HS-27A (cell line): ENCODE measurements at places on chromosomes 5 and 9.

DNA sequence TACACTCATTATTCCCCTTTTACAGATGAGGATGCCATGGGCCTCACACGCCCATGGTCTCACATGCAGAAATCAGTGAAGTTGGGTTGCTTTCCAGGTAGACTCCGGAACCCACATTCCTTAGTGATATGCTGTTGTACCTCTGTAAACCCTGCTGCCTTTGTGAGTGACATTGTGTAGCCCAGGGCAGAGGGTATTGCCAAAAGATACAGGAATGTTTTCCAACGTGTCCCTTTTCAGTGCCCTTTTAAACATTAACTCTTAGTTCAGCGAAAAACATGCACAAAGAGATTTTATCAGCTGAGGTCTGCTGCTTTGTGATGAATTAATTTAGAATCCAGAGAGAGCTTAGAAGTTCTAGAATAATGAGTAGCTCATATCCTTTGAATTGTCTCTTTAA is 38.3 kb upstream of the TRMT10B start:
- DNase-seq: no peak

GRCh38 chr9:99828417-99829176 is 6.9 kb downstream of the NR4A3 start:
- no peak for DNase-seq

DNA sequence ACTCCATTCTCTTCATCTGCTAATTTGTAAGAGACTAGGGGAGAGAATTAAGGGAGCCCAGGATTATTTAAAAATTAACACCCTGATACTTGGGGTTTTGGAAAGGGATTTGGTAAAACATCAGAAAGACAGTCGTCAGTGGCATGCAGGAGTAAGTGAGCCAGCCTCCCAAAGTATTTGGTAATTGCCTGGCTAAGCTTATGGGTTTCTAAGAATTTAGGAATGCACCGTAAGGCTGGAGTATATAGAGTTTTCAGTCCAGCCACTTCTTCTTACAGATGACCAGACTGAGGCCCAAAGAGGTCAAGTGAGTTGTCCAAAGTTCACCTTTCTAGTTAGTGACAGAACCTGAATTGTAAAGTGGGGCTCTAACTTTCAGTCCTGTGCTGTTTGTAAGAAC is 25.8 kb upstream of the NFIB start:
- no peak for DNase-seq

DNA sequence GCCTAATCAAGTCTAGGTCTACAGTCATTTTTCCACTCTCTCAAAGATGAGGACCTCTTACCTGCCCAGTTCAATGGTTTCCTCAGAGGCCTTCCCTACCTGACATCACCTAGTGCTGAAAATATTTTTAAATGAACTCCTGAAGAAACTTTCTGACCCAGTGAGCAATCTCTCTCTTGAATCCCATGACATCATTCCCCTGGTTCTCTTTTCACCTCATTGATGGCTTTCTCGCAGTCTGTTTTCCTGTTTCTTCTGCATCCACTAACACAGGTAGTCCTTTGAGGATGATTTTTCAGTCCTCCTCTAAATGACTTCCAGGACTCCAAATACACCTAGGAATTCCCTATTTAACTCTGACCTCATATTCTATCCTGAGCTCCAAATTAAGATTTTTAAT is 40.3 kb downstream of the SCAI start:
- no peak for DNase-seq

DNA sequence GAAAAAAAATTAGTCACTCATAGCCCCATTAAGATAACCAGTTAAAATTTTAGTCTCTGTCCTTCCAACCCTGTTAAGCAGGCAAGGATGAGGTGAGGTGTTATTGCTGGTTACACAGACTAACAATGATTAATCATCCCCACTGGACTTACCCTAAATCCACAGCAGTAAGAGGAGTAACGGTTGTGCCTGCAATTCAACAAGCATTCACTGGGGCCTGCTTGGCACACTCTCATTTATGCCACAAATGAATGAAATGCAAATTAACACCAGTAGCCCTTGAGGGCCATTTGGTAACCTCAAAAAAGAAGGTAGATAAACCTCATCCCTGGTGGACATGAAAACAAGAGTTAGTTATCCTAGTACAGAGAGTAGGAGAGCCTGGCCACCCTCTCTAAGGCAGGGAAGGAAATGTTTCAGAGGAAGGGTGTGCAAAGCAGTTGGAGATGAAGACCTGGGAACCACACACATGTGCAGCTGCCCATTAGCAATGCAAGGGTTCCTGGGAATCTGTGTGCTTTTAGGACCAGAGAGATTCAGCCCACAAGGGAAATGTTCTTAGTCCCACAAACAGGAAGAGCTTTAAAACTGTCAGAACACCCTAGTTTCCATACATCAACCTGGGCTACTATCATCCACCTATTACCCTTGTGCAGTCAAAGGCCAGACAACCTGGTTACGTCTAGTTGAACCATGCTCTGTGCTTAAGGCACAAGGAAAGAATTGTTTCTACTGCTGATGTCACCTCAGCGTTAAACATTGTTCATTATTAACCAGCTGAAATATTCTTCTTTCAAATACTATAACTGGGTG is 7.7 kb downstream of the LHFPL2 start:
- no peak for DNase-seq

- no peak for DNase-seq
These were observed at the start of gene C5orf52 for GRCh38 chr5:157670662-157671591. Gene C5orf52, plus strand, starts transcription at chr5:157671533. Its CDS starts 82 bp downstream, at chr5:157671615.

GRCh38 chr5:133072021-133072420 is 20.2 kb downstream of the HSPA4 start:
- no peak for DNase-seq

- DNase-seq: no peak
These were observed 382.1 kb downstream of the CDH18 start for GRCh38 chr5:19605846-19606407.

- no peak for DNase-seq
These were observed 154.1 kb downstream of the SNX18 start for GRCh38 chr5:54671681-54672080.

DNA sequence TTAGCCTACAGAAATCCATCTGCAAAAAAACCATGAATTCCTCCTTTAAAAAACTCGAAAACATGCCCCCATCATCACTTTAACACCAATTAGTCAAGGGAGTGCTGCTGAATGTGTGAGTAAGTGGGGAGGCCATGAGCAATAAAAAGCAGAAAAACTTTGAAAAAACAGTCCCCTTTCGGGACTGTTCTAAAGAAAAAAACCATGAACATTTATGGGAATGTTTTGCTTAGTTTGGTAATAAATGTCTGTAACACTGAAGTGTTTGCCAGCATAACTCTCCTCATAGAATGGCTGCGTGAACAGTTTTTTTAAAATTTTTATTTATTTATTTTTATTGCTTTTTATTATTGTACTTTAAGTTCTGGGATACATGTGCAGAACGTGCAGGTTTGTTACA is 99.4 kb upstream of the TARS1 start:
- no peak for DNase-seq

DNA sequence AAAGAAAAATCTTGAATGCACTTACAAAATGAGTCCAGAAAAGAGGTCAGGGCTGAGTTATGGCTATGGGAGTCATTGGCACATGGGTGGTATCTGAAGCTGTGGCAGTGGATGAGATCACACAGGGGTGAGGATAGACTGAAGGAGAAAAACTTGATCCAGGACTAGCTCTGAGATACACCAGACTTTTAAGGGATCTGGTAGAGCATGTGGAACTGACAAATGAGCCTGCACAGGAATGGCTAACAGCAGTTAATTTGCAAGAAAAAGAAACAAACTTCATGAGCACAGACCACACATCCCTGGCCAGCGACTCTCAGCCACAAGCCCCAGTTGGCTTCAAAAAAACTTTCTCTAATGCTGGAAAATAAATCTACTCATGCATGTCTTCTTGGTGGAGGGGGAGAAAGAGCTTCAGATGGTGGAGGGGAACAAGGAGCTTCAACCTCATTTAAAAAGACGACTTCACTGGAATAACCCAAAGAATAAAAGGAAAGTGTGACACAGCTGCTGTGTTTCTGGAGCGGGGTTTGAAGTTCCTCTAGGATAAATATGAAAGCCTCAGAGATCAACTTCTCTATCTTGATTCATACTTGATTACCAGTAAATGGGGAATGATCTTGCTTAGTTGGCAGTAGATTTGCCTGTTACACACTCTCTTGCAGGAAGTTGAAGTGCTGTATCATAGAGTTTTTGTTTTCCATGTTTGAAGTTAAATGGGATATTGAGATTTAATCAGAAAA is 33.6 kb downstream of the TNFAIP8 start:
- no peak for DNase-seq

DNA sequence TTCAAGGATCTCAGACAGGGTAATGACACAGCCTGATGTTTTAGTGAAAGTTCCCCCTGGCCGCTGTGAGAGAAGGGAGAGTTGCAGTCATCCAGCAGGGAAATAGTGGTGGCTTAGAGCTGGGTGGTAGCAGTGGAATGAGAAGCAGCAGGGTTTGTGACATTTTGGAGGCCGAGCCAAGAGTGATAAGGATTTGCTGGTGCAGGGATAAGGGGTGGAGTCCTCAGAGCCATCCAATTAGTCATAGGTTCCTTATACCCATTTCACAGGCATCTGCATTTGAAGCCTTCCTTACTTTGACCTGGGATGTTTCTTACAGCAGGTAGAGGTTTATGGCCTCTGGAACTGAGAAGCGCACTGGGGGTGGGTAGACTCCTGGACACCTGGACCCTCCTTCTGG is 12.8 kb downstream of the JADE2 start:
- no peak for DNase-seq

- peak; percentile 72 for DNase-seq
These were observed 831.8 kb downstream of the TAF11L14 start for GRCh38 chr5:18465833-18466681.

DNA sequence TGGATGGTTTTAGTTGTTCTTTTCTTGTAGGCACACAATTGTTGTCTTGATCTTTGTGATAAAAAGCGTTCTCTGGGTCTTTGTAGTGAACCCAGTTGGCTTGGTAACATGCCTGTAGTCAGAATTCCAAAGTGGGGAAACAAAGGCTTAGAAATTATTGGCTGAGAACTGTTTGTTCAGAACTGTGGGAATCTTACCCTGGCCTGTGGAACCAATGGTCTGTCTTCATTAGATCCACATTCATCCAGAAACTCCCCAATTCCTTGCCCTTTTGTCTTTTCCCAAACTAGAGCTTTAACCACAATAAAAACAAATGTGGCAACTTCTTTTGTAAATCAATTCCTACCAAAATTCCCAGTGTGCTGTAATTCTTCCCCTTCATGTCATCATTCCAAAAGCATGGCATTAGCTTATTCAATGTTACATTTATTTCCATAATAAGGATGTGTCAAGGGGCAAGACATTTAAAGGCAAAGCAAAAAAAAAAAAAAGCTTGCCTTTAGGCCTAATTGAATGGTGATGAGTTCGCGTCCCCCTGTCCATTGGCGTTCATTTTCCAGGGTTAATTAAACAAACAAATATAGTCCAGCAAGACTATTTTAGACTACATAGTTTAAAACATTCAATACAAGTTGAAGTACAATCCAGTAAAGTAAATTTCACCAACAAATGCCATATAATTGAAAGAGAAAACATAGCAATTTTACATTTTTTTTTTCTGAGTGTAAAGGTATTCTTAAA is 249.8 kb upstream of the ZNF608 start:
- DNase-seq: no peak

GRCh38 chr5:163913548-163913947 is 408.1 kb downstream of the MAT2B start:
- no peak for DNase-seq
